ENCODE measurements at places on chromosomes 11 and 22.

DNA sequence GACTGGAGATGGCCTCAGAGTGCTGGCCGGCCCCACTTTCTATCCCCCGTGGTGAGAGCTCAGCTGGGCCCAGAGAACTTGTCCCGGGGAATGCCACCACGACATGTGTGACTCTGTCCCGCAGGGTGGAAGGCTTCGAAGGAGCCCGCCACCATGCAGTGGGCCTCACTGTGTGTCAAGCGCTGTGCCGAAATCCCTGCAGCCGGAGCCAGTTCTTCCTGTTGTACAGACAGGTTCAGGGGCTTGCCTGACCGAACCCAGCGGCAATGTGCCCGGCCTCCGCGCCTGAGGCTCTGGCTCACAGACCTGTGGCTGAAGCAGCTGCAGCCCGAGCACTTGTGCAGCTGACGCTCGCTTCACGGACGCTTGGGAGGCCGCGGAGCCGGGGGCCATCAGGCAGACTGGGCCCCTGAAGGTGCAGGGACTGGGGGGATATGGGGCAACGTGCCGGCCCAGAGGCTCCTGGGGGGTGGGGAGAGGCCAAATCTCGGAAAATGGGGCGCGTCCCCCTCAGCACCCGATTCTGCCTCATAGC lies 650 bp downstream of the PPM1F start:
- no peak for DNase-seq

- peak; percentile 24 for DNase-seq
These were observed 1003.3 kb upstream of the CCDC90B start for GRCh38 chr11:84289381-84289906.

- no peak for DNase-seq
These were observed 762.8 kb downstream of the FAM181B start for GRCh38 chr11:81970886-81971285.

GRCh38 chr11:96221244-96222070 lies 121.5 kb downstream of the MAML2 start:
- DNase-seq: no peak

GRCh38 chr11:36371181-36371580 lies 75.1 kb downstream of the PRR5L start:
- DNase-seq: no peak
